ENCODE measurements at places on chromosomes 1 and 21.

DNA sequence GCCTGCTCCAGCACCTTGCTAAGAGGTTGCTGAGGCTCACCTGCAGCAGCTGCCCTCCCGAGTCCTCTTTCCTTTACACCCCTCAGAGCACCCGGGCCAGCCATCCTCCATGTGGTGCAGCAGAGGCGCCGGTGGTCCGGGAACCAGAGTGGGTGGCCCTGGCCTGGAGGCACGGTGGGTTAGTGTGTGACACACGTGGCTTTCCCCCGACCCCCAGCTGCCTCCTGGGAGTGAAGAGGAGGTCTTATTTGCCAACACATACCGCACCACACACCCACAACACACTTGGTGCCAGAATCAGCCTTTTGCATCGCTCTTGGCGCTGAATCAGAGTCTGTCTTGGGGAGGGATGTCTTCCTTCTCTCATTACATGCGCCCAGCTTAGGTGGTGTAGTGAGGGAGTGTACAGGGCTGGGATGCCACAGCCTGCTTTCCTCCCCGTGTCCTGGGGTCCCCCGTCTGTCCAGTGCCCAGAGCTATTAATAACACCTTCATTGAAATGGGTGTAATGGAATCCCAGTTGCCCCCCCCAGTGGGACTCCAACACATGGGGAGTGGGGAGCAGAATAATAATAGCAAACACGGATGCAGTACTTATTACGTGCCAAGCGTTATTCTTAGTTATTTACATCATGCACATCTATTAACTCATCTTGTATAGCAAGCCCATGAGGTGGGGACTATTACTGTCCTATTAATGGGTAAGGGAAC lies 38.2 kb downstream of the MAPKAPK2 start:
- no peak for DNase-seq

- no peak for DNase-seq
These were observed 3.0 kb downstream of the USH2A start for GRCh38 chr1:216420263-216420662.

DNA sequence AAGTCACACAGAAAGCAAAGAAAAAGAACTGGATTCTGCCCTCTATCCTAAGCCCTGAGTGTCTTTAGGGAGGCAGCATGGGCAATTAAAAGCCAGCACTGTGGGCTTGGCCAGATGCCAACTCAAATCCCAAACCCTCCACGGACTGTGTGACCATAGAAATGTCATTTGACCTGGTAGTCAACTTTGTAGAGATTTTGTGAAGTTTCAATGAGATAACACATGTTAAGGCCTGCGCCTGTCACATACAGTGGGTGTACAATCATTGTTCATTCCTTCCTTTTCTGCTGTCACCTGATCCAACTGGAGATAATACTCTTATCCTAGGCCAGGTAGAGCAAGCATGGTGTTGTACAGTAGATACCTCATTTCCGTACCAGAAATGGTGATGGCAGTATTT lies 54.2 kb downstream of the TMEM53 start:
- no peak for DNase-seq

DNA sequence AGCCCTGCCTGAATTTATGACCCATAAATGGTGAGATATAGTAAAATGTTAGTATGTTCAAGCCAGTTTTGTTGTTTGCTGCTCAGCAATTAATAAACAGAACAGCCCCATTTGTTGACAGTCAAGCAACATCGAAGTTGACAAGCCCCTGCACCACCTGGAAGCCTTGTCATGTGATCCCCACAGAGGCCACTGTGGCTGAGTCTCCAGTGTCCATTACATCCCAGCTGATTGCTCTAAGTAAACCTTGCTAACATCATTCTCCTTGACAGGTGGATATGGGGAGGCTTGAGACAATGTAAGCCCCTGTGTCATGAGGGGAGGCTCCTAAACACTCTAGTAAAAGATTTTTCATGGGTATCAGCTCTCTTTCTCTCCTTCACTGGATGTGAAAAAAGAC lies 17.5 kb upstream of the TACSTD2 start:
- DNase-seq: no peak

DNA sequence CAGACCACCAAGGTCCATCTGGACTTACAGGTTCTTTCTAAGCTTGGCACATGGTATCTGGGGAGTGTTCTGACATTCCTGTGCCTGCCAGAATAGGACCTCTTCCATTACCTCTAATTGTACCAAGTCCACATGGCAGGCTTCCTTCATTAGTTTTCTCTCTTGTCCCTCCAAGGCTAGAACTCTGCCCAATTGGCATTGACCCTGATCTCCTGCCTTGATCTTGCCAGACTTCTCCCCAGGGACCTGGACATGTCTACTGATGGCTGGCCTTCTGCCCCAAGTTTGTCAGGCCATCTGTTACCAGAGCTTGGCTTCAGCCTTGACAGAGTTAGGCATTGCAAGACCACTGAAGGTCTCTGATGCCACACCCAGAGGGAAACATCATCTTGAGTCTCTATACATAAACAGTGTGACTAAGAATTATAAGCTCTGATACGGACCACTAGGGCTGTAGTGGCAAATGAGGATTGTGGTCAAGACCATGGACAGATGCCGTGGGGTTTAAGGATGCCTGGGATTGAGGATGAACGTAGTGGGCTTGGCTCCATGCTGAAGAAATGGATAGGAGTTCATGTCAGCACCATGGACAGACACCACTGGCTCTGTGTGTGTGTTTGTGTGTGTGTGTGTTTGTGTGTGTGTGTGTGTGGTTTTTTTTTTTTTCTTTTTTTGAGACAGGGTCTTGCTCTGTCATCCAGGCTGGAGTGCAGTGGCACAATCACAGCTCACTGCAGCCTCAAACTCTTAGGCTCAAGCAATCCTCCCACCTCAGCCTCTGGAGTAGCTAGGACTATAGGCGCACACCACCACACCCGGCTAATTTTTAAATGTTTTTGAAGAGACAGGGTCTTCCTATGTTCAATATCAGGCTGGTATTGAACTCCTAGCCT lies 19.5 kb upstream of the PSMB2 start:
- DNase-seq: no peak
